ENCODE measurements at places on chromosomes 1 and 21.

GRCh38 chr1:38009088-38009840 lies 3.3 kb upstream of the UTP11 start:
- peak; percentile 61 for DNase-seq

DNA sequence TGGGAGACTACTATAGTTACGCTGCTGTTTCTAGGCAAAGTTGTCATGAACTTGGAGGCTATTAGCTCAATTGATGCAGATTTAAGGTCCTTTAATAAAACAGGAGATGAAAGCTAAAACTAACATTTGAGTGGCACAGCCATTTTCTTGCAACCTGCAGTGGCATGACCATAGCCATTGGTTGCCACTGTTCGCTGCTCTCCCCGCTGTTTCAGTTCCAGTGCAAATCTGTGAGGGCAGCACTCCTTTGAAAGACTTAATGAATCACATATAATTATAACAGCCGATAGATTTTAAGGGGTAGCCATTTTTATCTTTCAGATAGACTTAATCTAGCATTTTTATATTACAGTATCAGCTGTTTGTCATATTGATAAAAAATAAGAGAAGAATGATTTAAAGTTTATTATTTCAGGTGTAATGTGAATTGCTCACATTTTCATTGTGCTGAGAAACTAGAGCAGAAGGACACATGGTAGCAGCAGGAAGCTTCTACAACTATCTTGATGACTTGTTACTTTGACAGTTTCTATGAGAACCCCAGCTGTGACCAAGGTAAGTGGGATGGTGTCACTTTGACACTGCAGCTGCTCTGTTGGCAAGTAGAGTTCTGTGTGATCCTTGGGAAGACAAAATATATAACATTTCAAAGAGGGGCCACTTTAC lies 203.7 kb downstream of the PLA2G4A start:
- no peak for DNase-seq

GRCh38 chr1:154223621-154224020 lies 2.9 kb downstream of the UBAP2L start:
- DNase-seq = no peak

DNA sequence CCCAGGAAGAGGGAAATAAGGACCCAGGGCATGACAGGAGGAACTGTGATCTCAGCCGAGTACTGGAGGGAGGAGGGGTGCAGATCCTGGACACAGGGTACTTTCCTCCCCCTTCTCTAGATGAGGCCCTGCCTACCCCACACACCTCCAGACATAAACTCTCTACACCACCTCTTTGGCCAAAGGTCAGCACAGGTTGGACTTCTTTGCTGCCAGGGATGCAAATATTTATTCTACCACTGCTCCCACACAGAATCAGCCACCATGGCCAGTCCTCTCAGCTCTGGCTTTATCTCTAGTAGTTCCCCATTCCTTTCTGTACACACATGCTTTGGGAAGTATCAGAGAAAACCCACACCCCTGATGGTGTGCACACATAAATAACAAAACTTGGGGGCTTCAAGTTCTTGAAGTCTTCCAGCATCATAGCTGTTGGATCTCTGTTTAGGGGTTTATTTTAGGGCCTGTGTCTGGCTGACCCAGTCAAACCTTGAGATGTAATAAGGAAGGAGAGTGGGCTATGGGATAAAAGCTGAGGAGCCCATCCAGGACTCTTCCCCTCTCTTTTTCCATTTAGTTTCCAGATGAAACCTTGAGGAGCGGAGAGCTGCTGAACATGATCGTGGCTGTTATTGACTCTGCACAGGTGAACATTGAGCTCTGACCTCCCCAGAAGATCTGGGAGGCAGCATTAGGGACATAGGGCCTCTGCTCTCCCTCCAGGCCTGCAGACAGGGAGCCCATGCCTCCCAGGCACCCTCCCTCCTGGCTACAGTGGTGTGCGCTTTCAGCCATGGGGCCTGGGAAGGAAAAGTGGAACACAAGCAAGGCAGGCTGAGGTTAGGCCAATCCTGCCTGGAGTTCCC lies 6.7 kb upstream of the SLC27A3 start:
- no peak for DNase-seq

- DNase-seq = no peak
These were observed 41.8 kb downstream of the PHC2 start for GRCh38 chr1:33388805-33389771.

GRCh38 chr1:237998581-237998980 lies 107.9 kb upstream of the ZP4 start:
- no peak for DNase-seq

DNA sequence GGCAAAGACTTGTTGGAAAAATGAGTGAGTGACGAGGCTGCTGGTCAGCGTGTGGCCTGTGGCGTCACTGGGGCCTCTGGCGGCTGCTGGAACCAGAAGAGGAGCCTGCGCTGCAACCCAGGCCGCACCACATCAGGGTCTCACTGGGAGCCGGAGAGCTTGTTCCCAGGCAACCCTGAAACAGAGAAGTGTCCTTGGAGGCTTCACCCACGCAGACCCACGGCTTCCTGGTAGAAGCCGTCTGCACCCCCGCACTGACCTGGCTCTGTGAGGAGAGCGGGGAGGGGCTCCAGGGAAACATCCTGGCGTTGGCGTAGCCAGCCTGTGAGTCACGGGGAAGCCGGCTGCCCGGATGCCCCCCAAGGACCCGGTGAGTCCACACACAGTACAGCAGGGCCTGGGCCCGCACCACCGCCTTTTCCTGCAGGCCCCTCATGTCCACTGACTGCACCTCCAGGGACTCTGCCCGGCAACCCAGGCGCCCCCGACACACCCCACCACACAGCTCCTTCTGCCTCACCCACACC lies 57.4 kb downstream of the COL6A1 start:
- DNase-seq = no peak

- DNase-seq = no peak
These were observed 58.2 kb upstream of the SLC45A1 start for GRCh38 chr1:8259498-8260290.

- DNase-seq = no peak
These were observed 226.4 kb downstream of the C1orf94 start for GRCh38 chr1:34403156-34403555.

DNA sequence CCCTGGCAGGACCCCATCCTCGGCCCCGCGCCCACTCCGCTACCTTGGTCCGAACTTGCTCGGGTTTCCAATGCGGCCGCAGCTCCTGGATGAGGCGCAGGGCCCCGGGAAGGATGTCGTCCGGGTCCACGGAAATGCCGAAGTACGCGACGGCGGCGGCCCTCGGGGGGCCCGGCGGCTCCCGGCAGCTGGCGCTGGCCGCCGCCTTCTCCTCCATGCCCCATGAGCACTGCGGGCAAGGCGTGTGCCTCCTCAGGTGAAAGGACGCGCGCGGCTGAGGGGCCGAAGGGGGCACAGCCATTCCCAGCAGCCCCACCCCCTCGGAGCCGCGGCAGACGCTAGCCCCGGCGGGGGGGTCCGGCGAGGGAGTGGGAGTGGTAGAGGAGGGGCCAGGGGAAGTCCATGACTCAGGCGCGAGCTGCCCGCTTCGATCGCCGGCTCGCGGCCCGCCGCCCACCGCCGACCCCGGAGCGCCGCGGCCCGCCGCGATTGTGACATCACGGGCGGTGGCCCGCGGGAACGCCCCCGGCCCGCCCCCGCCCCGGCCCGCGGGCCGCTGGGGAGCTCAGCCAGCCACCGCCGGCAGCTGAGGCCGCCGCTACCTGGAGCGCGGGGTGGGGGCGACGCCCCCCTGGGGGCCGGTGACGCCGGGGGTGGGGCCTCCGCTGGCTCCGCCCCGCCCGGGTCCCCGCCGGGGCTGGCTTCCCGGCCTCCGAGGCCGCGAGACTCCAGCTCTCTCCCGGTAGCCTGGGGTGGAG lies at the start of gene ETNK2:
ETNK2 (minus strand) TSS at position 493 of the 758 bp plus-strand sequence; CDS start at position 301, 192 bp downstream.
- peak; percentile 67 for DNase-seq

DNA sequence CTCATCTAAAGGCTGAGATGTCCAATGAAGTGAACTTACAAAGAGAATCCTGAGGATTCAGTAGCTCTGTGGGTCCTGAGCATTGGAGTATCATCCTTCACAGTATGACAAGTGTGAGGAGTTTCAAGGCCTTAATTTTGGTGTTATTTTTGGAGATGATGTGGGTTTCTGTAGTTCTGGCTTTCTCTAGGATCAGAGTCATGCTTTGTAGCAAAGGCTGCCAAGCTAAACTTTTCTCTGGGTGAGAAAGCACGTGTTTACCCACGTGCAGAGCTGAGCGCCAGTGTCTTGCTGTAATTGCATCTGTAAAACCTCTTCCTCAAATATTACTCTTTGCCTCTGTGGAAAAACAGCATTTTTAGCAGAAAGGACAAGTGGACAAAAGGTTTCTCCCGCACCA lies 387.8 kb upstream of the LYPLAL1 start:
- no peak for DNase-seq

DNA sequence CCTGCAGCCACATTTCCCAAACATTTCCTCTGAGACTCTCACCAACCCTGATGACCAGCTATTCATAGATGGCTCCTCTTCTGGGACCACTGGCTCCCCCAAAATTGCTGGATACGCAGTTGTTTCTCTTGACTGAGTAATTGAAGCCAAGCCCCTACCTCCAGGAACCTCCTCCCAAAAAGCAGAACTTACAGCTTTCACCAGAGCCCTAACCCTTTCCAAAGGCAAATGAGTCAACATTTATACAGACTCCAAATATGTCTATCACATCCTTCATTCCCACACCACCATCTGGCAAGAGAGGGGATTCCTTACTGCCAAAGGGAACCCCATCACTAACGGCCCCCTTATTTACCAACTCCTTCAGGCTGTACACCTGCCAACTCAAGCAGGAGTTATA lies 20.3 kb upstream of the CA6 start:
- DNase-seq = no peak

- DNase-seq = no peak
These were observed 1.9 kb downstream of the SPRR4 start for GRCh38 chr1:152972196-152972886.

DNA sequence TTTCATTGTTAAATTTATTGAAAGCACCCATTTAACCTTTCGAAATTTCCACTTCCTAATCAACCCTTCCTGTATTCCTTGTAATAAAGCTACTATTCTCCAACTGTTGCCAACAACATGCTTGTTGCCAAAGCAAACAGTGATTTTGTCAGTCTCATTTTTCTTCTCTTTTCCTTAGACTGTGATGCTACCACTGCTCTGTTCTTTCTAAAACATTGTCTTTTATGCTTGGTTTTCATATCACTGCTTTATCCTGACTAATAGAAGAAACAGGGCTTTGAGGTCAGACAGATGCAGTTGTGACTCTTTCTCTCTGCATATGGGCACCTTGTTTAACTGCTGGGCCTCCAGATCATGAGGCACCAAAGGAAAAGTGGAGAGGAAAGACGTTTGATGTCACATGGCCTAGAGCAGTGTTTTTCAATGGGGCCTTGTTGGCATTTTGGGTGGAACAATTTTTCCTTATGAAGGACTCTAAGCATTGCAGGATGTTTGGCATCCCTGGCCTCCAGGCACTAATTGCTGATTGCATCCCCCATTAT lies 56.1 kb downstream of the HMCN1 start:
- no peak for DNase-seq

DNA sequence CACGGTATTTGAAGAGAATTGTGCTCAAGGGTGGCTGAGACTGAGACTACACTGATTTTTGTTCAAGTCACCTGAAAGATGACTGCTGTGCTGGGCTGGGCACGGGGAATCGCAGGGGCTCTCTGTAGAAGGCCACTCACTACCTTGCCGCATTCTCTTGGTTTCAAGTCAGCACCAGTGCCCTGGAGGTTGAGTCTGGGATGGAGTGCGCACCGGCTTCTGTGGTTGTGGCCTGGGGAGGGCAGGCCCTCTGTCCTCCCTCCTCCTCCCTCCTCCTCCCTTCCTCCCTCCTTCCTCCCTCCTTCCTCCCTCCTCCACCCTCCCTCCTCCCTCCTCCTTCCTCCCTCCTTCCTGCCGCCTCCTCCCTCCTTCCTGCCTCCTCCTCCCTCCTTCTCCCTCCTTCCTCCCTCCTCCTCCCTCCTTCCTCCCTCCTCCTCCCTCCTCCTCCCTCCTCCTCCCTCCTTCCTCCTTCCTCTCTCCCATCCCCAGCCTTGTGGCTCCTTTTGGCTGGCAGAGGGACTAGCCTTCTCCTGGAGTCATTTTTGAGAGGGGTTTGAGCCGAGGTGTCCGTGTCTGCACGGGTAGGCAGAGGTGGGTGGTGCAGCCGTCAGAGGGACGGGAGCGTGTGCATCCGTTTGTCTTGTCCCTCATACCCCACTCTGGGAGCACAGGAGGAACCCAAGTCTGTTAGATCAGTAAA lies 9.5 kb downstream of the RER1 start:
- DNase-seq = no peak

- no peak for DNase-seq
These were observed 20.4 kb downstream of the OLFML2B start for GRCh38 chr1:162003061-162003829.

DNA sequence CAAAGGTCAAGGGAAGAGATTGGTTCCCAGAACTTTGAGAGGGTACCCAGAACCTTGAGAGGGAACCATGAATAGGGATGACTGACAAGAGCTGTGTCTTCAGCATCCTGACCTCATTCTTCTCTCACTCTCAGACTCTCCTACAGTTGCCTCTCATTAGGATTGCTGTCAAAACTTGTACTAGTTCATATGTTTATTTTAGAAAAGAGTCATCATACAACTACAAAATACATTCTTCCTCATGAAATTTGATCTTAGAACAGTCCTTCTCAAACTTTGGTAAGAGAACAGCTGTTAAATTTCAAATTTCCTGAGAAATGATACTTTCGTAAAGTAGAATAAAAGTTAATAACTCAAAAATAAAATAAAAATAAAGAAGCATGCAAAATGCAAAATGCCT lies 161.4 kb upstream of the ZRANB2 start:
- no peak for DNase-seq

DNA sequence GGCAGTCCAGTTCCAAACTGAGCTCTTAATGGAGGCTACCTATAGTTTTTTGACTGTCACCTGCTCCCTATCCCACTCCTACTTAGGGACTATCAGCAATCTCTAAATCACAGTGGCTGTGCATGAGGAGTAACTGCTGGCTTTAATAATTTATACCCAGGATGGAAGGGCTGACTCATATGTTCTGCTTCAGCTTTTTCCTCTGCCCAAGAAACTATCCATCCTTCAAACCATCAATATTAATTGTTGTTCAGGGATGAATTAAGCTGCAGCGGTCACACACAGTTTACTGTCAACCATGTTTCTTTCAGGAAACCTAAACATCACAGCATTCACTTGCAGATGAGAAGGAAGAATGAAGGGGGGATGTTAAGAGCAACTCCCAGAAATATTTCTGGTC lies 9.0 kb upstream of the PGBD5 start:
- no peak for DNase-seq

GRCh38 chr1:2203671-2204414 lies 9.3 kb upstream of the FAAP20 start:
- DNase-seq = no peak

GRCh38 chr1:245715970-245716369 lies 561.2 kb downstream of the KIF26B start:
- DNase-seq = no peak

DNA sequence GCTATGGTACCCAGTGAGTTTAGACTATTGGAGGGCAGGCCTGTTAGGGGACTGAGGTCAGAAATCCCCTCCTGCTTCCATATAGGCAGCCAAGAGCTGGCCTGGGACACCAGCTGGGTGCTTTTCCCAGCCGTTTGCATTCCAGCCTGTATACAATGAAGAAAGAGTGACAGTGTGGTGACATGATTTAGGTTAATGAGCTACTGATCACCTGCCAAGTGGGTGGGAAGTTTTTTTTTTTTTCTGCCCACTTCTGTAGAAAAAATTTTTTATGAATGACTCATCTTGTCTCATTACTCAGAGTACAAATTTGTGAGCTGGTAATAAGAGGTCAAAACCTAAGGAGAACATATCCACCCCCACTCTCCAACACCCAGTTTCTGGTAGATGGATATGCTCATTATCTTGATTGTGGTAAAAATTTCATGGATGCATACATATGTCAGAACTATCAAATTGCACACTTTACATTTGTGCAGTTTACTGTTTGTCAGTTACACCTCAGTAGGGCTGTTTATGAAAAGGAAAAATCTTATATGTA lies 16.4 kb upstream of the CGN start:
- DNase-seq = peak; percentile 50

All from T-helper 2 cell (primary cell).